ENCODE measurements at places on chromosomes 5 and 9.
A peak's percentile ranks its signal among the peaks of the same experiment; 100 is the strongest.

DNA sequence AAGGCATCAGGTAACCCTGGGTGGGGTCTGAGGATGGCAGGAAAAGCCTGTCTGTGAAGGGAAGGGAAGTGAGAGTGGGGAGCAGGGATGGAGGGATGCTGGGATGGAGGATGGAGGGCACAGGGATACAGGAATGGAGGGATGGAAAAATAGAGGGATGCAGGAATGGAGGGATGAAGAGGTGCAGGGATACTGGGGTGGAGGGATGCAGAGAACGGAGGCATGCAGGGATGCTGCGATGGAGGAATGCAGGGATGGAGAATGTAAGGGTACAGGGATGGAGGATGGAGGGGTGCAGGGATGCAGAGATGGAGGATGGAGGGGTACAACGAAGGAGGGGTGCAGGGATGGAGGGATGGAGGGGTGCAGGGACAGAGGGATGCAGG lies 9.1 kb downstream of the PTGES2 start:
- no peak for DNase-seq

GRCh38 chr5:40505031-40505430 lies 174.7 kb upstream of the PTGER4 start:
- DNase-seq: no peak

DNA sequence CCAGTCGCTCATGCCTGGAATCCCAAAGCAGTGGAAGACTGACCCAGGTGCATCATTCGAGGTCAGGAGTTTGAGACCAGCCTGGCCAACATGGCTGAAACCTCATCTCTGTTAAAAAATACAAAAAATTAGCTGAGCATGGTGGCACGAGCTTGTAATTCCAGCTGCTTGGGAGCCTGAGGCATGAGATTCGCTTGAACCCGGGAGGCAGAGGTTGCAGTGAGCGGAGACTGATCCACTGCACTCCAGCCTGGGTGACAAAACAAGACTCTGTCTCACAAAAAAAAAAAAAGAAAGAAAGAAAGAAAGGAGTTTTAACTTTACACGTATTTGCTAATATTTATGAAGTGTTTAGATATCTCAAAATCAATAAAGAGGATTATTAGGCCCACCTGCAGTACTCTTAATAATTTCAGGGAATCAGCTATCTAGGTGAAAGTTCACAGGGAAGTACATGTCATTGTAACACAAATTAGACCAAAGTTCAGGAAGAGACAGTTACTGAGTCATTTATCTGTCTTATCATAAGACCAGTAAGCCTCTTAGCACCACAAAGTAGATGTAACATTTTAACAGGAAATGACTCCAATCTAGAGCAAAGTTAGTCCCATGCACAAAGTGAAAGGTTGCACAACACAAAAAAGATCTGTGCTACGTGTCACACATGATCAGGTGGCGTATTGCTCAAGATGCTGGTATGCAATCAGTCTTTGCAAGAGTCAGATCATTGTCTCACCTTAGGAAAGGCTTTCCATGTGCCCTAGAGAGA lies 34.1 kb upstream of the PLIN2 start:
- peak; percentile 94 for DNase-seq

- DNase-seq: peak; percentile 76
Observed at GRCh38 chr5:38433160-38433861, 123.1 kb downstream of the LIFR start.

DNA sequence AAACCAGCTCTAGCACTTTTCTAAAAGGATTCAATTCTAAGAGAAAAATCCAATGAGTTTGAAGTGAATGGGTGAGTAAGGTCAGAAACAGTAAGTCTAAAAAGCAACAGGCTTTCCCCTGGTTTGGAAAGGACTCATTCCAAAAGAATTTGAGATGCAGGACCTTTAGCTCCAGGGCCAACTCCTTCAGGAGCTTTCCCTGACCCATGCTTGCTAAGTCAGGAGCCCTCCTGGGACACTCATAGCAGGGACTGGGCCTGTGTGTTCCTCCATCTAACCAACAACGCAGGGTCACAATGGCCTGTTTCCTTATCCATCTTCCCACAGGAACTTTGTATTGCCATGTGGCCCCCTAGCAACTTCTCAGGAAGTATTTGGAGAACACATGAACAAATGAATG lies 198.8 kb downstream of the FRMD3 start:
- no peak for DNase-seq

GRCh38 chr9:698276-698675 lies 143.2 kb upstream of the DMRT1 start:
- no peak for DNase-seq

DNA sequence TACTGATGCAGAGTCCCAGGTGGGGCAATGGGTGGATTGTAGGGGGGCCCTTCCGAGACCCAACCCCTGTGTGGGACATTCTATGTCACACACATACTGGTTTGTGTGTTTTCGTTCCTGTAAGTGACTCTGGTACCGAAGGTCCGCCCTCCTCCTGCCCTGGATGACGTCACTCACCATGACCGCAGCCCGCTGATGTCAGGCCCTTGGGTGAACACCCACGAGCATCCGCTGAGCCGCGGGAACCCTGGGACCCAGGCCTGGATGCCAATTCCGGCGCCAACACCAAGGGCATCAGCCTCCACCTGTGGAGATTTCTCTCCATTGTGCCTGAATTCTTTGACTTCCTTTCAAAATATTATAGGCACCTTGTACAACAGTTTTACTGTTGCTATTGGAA lies 184.3 kb downstream of the MTRR start:
- DNase-seq: no peak

DNA sequence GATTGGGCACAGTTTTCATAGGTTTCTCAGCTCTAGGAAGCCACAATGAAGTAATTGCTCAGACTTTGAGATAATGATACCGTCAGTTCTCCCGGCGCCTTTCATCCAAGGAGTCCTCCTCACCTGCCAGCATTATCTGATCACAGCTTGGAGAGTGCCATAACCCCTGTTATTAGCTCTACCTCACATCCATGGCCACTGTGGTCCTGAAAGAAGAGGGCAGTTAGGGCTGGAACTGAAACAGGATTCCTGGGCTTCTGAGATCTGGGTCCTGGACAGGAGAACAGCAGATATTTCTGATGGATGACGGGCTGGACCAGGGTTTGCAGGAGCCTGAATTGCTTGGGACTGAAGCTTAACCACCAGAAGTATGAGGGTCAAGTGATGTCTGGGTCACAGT lies 13.5 kb downstream of the RGS3 start:
- DNase-seq: no peak

DNA sequence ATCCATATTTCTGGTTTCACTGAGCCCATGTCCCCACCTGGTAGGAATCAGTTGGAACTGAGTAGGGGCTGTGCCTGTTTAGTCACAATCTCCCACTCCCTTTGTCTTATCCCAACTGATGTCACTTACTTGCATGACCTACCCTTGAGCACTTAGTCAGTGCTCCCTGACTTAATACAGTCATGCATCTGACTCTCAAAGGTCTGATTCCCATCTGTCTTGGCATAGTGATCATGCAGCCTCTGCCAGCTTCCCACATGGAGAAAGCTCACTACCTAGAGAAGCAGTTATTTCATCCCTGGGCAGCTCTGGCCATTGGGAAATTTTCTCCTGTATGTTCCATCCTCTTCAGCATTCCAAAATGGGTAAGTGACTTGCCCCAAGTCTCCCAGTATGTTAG lies 24.8 kb downstream of the ABLIM3 start:
- DNase-seq: no peak

DNA sequence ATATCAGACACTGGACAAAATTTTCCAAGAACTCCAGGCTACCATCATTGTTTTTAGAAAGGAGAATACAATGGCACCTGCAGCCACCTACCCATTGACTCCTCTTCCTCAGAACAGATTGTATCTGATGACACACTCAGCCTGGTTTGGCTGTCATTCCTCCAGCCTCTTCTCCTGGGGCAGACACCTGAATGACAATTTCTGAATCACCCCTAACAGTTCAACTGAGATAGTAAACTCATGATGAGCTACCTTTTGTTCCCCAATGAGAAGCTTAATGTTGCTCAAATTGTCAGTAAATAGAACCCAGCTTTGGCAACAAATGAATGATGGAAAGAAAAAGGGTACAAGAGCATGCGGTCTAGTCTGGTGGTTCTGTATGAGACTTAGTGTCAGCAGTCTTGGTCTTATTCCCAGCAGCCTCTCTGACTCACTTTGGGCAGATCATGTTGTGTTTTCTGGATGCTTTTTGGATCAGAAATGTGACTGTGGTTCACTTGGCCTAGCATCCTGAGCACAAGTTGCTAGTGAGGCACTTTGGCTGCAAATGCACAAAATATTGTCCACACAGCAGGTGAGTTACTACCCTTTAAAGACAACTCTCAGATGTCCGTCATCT lies 78.3 kb downstream of the MAMDC2 start:
- DNase-seq: no peak

GRCh38 chr5:28751396-28751795 lies 1713.0 kb upstream of the CDH9 start:
- no peak for DNase-seq

DNA sequence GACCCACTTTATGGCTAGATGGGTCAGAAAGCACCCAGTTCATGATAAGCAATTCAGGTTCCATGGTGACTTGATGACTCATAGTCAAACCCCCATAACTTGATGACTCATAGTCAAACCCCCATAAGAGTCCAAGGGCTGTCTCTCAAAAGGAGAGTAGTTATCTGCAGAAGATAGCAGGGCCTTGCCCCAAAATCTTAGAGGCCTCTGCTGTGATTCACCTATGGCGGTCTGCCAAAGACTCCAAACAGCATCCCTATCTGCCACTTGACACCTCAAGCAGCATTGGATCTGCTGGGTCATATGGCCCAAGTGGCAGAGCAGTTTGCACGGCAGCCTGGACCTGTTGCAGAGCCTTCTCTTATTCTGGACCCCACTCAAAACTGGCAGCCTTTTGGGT lies 395.2 kb upstream of the KIF2A start:
- no peak for DNase-seq

- DNase-seq: no peak
Observed at GRCh38 chr9:110768886-110769285, 100.3 kb downstream of the MUSK start.

DNA sequence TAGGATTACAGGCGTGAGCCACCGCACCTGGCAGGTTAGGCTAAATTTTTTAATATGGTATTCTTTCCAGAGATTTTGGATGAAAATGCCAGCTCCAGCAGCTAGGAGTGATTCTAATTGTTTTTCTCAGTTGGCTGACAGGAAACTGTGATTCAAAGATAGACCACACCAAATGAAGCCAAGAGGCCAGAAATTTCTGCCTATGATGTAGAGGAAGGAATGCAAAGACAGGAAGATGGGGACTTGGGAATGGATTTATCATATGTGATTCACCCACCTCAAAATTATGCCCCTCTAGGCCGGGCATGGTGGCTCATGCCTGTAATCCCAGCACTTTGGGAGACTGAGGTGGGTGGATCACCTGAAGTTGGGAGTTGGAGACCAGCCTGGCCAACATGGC lies 53.3 kb downstream of the UGCG start:
- no peak for DNase-seq

DNA sequence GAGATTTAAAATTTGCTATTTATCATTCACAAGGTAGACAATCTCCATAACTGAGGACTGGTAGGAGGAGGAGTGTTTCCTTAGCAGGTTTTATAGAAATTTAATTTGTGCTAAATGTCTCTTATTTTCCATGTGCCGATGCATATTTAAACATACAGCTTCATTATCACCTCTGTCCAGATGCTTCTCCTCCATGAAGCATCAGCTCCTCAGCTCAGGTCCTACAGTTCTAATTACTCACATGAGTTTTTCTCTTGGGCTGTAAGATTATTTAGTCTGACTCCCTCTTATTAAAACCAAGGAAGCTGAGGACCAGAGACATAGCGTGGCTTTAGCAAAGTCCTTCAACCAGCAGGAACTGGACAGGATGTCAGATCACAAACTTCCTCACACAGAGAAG lies 300.2 kb upstream of the PANK3 start:
- DNase-seq: no peak

- DNase-seq: no peak
Observed at GRCh38 chr5:121188849-121189248, 662.8 kb upstream of the FTMT start.

- no peak for DNase-seq
Observed at GRCh38 chr9:134709512-134710270, 68.1 kb downstream of the COL5A1 start.

All from GM04503 (cell line).